Pancreas (tissue), 10 donors: ENCODE measurements at places on chromosomes 3 and 15. TPM values are rescaled to one million over a fixed set of nuclear protein-coding genes. Genes with fewer than 3 reads are reported as not detected.
A peak's percentile ranks its signal among the peaks of the same experiment; 100 is the strongest.

The CYP1A2 gene
- total RNA-seq: not detected

DNA sequence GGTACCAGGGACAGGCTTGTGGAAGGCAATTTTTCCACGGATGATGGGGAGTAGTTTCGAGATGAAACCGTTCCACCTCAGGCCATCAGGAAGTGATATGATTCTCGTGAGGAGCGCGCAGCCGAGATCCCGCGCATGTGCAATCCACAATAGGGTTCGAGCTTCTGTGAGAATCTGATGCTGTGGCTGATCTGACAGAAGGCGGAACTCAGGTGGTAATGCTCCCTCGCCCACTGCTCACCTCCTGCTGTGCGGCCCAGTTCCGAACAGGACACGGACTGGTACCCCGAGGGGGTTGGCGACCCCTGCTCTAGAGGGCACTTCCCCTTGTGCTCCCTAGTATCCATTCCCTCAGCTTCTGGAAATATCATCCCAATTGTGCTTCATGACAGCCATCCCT is 99.9 kb downstream of the PLD1 start:
- DNase-seq: no peak
- H3K36me3 ChIP-seq: peaks cover 22% of the 10 kb centered on the region
- no peaks in the 10 kb centered on the region for H3K4me1 ChIP-seq
- no peak overlapping the region for H3K27ac ChIP-seq

DNA sequence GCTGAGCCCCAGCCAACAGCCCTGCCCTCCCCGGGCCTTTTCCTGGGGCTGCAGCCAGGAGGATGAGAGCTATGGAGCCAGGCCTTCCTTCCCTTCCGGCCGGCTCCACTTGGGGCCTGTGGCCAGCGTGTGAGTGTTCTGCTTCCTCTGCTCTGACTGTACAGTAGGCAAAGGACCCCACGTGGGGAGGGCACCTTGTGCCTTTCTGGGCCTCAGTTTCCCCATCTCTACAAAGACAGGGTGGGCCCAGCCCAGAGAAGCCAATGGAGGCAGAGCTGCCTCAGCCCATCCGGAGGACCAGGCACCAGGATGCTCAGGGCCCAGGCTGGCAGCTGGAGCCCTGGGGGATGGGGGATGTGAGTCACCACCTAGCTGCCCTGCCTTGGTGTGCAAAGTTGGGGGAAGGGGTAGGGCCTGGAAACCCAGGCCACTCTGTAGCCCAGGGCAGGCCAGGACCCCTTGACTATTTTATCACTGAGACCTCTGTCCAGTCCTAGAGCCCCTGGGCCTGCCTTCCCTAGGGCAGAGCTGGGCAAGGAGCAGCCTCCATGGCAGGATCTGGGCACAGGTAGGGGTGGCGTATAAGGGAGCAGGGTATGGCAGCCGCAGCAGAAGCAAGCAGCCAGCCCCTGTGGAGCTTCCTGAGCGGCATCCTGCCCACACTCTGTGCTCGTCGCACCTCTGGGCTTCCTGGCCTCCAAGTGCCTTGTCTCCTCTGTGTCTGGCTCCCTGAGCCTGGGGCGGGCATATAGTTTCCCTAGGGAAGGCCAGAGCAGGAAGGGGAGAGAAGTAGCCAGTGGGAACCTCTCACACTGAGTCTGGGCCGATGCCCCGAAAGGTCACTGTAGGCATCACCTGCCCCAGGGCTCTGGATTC is 1.8 kb downstream of the PSTPIP1 start:
- H3K4me3 ChIP-seq: no peak overlapping the region
- H3K27me3 ChIP-seq: no peaks in the 10 kb centered on the region
- H3K27ac ChIP-seq: no peak overlapping the region
- DNase-seq: peak; percentile 48
- no peaks in the 10 kb centered on the region for H3K4me1 ChIP-seq
- H3K36me3 ChIP-seq: no peaks in the 10 kb centered on the region

- no peak for DNase-seq
- no peak overlapping the region for H3K27ac ChIP-seq
- H3K27me3 ChIP-seq: no peaks in the 10 kb centered on the region
- no peaks in the 10 kb centered on the region for H3K36me3 ChIP-seq
- H3K4me3 ChIP-seq: no peak overlapping the region
- peaks cover 4% of the 10 kb centered on the region for H3K4me1 ChIP-seq
Observed at GRCh38 chr3:62467966-62468722, 94.8 kb upstream of the FEZF2 start.

DNA sequence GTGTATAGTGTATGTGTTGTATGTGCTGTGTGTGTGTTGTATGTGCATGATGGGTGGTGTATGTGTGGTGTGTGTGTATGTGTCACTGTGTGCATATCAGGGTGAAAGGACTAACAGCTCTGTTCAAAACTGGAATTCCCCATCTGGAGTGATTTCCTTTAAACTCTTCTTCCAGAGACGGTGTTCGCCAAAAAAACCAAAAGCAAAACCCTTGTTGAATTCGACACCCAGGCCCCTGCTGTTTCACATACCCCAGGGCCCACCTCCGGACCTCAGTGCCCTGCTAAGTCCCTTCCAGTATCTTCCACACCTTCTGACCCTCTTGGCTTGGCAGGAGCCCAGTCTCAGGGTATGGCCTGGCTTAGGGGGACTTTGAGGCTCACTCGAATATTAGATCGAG is 44.9 kb upstream of the SEC13 start:
- no peaks in the 10 kb centered on the region for H3K27me3 ChIP-seq
- H3K4me3 ChIP-seq: no peak overlapping the region
- H3K4me1 ChIP-seq: no peaks in the 10 kb centered on the region
- DNase-seq: no peak
- H3K36me3 ChIP-seq: no peaks in the 10 kb centered on the region
